CD4-positive, alpha-beta T cell treated with Interleukin-4 for 4 hours (primary cell): ENCODE measurements at places on chromosomes 1 and 21.
A peak's percentile ranks its signal among the peaks of the same experiment; 100 is the strongest.

DNA sequence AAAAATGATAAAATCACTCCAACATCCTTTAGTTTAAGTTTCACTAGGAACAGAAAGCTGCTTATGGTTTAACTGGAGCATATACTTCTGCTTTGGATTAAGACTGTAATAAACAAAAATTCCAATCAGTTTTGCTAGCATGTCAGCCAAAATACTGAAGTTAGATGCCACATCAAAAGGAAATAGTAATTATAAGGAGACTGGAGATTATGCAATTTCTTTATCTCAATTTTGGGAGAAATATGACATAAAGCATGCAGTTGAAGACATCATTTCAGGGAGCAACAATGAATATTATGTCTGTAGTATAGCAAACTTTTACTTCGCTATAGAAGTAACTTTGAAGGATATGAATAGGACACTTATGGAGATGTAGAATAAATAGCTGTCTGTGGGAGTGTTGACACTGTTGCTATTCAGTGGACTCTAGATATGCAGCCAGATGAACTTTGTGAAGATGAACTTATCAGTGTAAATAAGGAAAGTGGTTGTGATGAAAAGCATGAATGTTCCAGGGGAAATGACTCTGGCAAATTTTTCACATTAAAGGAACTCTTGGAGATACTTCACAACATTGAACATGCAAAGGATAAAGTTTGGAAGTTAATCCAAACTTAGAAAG, 107.8 kb downstream of the RABGAP1L start:
- no peak for DNase-seq

DNA sequence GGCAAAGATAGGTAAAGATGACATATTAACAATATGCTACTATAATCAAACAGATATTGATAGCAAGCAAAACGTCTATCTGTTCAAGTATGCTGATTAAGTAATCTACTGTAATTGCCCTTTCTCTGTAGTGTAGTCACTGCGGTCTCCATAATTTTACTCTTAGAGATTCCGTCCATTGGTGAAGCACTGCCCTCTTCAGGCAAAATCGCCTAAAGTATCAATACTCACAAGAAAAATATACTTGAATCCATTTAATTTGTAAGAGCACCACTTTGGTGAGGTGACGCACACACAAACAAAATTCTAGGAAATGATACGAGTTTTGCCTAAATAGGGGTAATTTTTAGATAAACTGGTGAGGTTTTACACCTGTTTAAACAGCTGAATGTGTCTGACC, 434.6 kb upstream of the CHRM3 start:
- no peak for DNase-seq

GRCh38 chr1:121518726-121519041, 333.9 kb downstream of the SRGAP2C start:
- DNase-seq = no peak

DNA sequence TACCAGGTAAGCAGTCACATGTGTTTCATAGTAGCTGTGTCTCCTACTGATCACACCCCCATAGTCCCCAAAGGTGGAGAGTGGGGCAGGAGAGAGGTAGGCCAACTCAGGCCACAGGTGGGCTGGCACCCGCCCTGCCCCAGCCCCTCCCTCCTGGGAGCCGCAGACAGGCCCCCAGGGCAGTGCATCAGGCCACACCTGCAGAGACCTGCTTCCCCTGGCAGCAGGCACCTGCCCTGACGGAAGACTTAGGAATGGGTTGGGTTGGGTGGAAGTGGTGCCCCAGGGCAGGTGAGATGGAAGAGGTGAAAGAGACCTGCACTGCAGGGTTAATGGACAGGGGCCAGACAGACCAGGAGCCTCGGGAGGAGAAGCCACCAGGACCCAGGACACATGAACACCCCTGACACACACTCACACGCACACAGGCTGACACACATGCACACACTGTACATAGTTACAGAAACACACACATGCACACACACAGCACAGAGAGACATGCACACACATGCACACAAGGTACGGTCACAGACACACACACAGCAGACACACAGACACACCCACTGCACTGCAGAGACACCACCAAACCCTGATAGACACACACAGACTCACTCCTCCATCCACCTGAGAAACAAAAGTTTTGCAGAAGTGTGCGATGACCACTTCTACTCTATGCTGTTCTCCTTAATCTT, 1.7 kb upstream of the COL18A1 start:
- DNase-seq = no peak

DNA sequence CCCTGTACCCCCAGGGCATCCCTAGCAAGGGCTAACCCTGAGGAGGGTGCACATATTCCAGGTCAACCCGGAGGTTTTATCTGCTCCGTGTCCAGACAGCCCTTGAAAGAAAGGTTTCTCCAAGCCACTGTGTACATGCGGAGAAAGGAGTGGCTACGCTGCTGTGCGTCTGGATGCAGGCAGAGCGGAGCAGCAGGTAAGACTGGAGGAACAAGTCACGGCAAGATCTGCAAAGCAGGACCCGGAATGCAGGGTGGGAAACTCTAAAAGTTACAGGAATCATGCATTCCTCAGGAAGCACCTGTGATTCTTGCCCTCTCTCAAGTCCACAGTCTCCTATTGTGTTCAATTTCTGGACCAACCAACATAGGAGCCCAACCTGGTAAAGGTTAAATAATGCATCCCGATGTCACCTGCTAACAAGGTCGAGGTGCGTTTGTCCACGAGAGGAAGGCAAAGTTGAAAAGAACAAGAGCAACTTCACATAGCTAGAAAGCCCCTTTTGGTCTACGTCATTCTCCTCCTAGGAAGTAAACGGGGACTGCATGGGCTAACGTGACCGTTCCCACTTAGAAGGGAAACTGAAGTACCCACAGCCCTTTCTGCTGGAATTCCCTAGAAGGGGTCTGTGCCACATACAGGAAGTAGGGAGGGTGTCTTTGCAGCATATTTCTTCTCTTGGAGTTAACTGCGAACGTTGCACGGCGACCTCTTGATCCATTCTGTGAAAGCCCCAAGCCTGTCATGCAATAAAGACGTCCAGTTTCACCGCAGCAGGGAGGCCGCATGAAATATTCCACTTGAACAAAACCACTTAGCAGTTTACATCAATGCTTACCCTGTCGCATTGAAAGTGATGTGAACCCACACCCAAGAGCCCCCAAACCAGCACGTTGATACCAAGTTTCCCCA, 5.8 kb downstream of the TIAM1 start:
- DNase-seq = no peak

DNA sequence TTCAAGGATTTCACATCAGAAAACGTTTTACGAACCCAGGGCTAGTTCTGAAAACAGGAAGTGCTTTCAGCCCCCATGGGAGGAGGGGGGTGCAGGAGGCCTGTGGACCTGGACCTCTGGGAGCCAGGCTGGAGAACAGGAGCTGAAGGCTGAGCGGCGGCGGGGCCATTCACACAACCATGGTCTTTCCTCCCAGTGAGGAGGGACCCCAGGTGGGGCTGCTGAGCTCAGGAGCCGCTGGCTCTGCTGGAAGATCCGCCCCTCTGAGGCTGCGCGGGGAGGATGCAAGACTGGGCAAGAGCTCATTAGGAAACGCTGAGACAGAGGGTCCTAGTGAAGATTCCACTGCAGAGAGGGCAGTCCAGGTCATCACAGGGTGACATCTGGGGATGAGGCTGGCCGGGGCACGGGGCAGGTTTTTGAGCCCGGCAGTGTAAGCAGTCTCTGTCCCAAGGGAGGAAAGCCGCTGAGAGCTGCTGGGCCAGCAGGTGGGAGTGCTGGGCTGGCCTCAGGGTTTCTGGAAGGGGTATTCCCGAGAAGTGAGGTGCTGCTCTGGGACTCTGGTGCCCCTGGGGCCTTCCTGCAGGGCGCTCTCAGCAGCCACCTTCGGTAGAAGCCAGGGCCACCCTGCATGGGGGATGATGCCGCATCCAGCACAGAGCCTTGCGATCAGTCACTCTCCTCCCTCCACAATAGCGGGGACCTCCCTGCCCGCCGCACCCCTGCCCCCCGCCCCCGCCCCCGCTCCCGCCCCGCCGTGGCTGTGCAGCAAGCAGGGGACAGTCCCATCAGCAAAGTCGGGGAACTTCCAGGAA, 7.5 kb downstream of the MX2 start:
- peak; percentile 10 for DNase-seq

GRCh38 chr21:45406801-45407628, 2.0 kb downstream of the COL18A1 start:
- DNase-seq = no peak

DNA sequence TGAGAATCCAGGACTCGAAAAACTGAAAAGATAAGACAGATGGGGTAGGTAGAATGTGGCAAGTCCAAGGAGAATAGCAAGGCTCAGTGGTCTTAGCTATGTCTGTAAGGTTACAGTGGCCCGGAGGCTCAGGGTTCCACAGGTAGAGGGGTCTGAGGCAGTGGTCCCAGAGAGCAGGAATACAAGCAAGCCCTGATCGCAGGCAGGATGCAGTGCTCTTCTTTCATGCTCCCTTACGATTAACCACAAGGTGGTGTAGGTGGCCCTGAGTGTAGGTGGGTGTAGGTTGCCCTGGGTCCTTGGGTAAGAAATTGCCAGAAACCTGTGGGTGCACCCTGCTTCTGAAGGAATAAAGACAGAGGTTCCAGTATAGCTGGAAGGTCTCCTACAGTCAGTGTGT, 99.1 kb upstream of the RAB3GAP2 start:
- DNase-seq = no peak

GRCh38 chr1:17194615-17195528, 10.1 kb upstream of the PADI1 start:
- no peak for DNase-seq

- DNase-seq = no peak
Measured at GRCh38 chr1:173451981-173452380, 25.2 kb upstream of the PRDX6 start.

DNA sequence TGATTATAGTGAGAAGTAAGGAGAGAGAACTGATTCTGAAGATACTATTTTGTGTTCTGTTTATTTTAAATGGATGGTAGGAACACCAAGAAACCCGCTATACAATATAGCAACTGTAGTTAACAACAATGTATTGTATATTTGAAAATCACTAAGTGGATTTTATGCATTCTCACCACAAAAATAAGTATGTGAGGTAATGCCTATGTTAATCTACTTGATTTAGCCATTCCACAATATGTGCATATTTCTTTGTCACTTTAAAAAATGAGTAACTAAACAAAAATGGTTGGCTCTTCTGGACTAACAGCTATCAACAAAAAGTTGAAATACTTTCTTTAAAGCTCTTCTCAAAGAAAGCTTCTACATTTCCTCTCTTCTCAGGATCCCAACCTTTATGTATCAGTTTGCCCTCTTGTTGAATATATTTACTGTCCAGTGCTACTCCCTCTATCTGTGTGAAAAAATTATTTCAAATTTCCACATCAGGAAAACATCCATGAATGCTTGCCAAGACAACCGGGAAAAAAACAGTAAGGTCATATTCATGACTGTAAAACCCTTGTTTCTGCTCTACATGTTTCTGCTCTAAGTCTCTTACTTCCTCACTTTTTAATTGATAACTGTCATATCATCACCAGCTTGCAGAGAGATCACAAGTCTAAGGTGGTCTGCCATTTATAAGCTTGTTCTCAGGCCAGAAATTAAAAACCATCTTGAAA, 27.0 kb downstream of the CLCA4 start:
- no peak for DNase-seq
